ENCODE measurements at places on chromosomes 5 and 9.

DNA sequence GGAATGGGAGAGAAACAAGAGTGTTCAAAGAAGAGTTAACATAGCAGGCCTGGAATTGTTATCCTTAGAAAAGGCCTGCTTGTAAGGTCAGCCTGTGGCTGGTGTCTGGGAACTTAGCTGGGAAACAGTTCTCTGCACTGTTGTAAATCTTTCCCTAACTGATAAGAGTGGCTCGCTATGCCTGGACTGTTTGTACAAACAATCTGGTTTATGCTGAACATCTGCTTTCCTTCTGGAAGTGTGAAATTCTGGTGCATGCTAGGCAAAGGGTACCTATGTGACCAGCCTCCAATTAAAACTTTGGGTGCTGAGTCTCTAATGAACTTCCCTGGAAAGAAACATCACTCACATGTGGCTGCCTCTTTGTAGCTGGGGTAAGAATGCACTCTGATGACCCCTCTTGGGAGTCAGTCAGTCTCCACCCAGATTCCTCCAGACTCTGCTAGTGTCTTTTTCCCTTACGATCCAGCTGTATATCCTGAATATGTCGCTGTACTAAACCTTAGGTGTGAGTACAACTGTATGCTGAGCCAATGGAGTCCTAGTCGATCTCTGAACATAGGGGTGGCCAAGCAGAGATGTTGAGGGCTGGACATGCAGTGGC, 16.5 kb downstream of the SPARC start:
- DNase-seq = no peak

DNA sequence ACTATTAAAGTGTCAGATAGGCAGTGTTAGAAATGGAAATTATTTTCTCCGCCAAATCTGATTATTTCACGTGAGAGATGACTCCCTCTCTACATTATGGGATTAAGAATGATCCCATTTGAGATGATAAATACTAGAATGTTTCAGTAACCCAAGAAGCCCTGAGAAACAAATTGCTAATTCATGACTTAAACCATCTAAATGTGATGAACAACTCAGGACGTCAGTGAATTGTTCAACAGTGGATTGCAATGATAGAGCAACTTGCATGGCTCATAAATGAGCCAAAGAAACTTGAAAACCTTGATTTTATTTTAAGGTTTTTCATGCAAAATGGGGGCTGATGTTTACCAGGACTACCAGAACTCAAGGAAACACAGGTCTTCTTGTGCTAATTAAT, 350.5 kb upstream of the WWC1 start:
- DNase-seq = no peak

- no peak for DNase-seq
These were observed 26.0 kb upstream of the NKD2 start for GRCh38 chr5:982377-983237.

DNA sequence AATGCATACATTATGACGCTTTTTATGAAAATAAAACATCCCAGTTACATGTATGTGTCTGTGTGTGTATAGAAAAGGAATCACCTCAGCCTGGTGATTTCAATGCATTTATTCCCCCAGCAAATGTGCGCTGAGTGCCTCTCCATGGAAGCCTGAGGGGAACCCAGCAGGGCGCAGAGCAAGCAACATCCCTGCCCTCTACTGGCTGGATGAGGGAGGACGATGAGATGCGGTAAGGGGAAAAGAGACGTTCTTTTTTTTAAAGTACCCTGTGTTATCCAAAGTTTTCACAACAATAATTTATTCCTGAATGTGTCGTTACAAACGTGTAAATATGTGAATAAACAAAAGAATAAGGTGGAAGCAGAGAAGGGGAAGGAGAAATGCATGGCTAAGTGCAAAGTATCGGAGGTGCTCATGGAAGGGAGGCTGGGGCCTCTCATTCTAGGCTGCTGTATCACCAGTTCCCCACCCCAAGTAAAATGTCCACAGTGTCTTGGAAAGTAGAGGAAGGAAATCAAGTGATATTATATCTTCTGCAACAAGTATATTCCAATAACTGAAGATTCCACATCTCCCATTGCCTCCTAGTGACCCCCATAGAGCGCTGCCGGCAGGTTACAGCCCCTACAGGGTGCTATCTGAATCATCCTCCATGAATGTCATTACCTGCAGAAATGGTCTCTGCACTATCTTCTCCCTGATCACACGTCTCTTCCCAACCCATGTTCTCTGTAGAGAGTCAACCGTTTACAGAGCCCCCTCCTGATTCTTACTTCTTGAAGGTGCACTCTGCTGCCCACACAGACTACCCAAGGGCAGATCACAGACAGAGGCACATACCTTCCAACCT, 13.0 kb upstream of the ABLIM3 start:
- peak; percentile 67 for DNase-seq

GRCh38 chr9:24504521-24504920, 41.2 kb downstream of the IZUMO3 start:
- no peak for DNase-seq

DNA sequence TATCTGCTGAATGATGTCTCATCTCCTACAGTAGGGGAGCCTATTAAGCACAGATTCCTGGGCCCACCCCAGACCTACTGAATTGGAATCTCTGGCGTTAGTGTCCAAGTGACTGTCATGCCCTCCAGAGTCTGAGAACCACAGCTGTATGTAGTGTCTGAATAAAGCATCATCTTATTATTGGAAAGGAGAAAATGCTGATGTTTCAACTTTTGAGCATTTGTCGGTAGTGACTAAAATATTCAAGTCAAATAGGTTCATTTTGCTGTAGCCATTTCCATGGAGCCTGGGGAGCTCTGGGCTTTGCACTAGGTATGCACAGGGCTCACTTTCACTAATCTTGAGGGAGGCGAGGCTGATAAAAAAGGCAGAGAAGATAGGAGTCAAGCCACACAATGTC, 4.8 kb upstream of the PPARGC1B start:
- no peak for DNase-seq

Measured in T47D (cell line).